Uterus (tissue), 4 donors: ENCODE measurements at places on chromosomes 5 and 9. TPM values are rescaled to one million over a fixed set of nuclear protein-coding genes. Genes with fewer than 3 reads are reported as not detected.

The STKLD1 gene
- 0.88 TPM for total RNA-seq

GRCh38 chr5:107464876-107465275, 205.9 kb downstream of the EFNA5 start:
- no peaks in the 10 kb centered on the region for H3K36me3 ChIP-seq
- no peak overlapping the region for H3K27ac ChIP-seq
- DNase-seq, result no peak
- no peaks in the 10 kb centered on the region for H3K4me1 ChIP-seq
- no peaks in the 10 kb centered on the region for H3K27me3 ChIP-seq
- no peak overlapping the region for H3K4me3 ChIP-seq

The RRAGA gene
- total RNA-seq, result 76.4 TPM

GRCh38 chr5:61429906-61430305, 97.8 kb downstream of the ZSWIM6 start:
- H3K27ac ChIP-seq, result no peak overlapping the region
- no peaks in the 10 kb centered on the region for H3K27me3 ChIP-seq
- no peaks in the 10 kb centered on the region for H3K36me3 ChIP-seq
- H3K4me1 ChIP-seq, result no peaks in the 10 kb centered on the region

GRCh38 chr9:3585606-3586005, 59.8 kb upstream of the RFX3 start:
- no peak overlapping the region for H3K27ac ChIP-seq
- DNase-seq, result no peak
- H3K27me3 ChIP-seq, result no peaks in the 10 kb centered on the region
- H3K36me3 ChIP-seq, result no peaks in the 10 kb centered on the region

GRCh38 chr9:31839273-31839672, 545.2 kb upstream of the ACO1 start:
- H3K27ac ChIP-seq, result no peak overlapping the region
- no peaks in the 10 kb centered on the region for H3K27me3 ChIP-seq
- no peaks in the 10 kb centered on the region for H3K4me1 ChIP-seq
- DNase-seq, result no peak
- H3K4me3 ChIP-seq, result no peak overlapping the region
- no peaks in the 10 kb centered on the region for H3K36me3 ChIP-seq

- no peak overlapping the region for H3K27ac ChIP-seq
- H3K4me1 ChIP-seq, result no peaks in the 10 kb centered on the region
- DNase-seq, result peak; percentile 58
- no peaks in the 10 kb centered on the region for H3K36me3 ChIP-seq
Measured at GRCh38 chr5:170100066-170100943, 5.4 kb upstream of the FOXI1 start.

DNA sequence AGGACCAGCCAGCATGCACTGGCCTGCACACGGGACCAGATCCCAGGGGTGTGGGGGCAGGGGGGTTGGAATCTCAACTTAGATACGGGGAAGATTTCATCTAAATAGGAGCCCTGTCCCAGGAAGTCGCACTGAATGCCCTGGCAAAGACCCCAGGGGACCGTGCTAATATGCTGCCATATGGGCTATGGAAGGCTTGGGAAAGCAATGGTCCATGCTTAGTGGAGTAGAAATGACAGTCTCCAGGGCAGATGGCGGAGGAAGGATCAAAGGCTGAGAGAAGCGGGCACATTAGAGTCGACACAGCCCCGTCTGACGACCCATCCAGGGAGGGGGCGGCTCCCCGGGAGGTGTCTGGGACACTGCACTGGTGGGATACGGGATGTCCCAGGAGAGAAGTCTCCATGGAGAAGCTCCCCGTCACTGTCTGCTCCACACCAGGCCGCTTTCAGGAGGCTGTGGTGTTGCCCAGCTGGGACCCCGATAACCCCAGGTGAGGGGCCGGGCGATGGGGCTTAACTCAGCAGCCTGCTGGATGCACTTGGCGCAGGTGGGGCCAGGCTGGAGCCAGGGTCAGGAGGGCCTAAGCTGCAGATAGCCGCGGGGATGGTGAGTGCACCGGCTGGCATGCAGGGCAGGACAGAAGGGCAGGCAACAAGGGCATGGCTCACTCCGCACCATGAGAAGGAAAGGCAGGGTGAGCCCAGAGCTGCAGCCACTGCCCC, 377.7 kb upstream of the IRX1 start:
- no peak overlapping the region for H3K27ac ChIP-seq
- no peaks in the 10 kb centered on the region for H3K4me1 ChIP-seq
- no peaks in the 10 kb centered on the region for H3K27me3 ChIP-seq
- no peak overlapping the region for H3K4me3 ChIP-seq
- DNase-seq, result no peak

GRCh38 chr5:134714120-134714519, 24.2 kb upstream of the CAMLG start:
- no peaks in the 10 kb centered on the region for H3K4me1 ChIP-seq
- no peaks in the 10 kb centered on the region for H3K36me3 ChIP-seq
- no peak overlapping the region for H3K4me3 ChIP-seq
- no peaks in the 10 kb centered on the region for H3K27me3 ChIP-seq
- no peak for DNase-seq

DNA sequence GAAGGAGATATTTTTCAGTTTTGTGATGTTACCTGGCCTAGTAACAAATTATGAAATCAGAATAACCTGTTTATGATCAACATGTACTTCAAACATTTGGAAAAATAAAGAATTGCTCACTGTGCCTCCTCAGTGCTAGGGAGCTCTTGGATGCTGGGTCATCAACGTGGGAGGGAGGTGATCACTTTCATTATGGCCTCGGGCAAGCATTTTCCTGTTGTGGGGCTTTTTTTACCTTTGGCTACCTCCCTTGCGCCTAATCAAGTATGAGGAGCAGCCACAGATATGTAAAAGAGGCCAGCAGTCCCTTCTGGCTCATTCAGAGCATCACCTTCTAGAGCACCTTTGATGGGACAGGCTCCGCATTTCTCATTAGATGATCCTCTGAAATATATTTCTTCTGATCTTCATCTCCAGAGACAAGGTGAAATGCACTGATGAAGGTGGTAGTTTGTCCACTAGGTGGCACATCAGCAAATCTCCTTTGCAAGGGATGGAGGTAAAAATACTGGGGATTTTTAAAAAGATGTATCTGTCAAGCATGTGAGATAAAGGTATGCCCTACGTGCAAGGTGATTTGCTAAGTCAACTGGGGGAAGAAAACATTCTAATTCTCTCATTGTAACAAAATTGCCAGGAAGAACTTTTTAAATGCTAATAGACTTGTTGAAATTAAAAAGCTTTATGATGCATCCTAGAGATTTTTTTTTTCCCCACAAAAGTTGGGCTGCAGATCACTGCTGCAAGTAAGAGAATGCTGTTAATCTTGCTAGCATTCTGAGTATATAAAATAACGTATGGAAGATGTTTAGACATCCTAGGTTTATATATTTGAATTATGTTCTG, 218.2 kb downstream of the MAST4 start:
- H3K36me3 ChIP-seq, result no peaks in the 10 kb centered on the region
- peak overlapping the region; percentile 58 for H3K27ac ChIP-seq
- H3K4me1 ChIP-seq, result no peaks in the 10 kb centered on the region
- H3K4me3 ChIP-seq, result no peak overlapping the region

The PDE8B gene
- total RNA-seq, result 13.0 TPM

DNA sequence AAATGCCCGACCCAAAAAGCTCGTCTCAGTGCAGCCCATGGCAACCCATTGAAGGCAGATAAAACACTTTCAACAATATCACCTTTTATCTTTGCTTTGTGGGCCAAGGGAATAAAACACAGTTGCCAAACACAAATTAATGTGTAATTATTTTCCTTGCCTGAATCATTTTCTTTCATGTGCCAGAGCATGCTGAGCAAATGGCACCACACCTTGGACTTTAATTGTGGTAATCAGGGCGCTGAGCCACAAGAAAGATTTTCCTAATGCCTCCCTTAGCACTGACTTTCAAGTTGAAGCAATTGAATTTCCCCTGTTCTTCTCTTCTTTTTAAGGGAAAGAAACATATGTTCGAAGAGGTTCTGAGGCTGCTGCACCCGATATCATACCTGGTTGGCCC, 297.1 kb upstream of the MSX2 start:
- DNase-seq, result no peak
- no peaks in the 10 kb centered on the region for H3K36me3 ChIP-seq
- H3K27me3 ChIP-seq, result no peaks in the 10 kb centered on the region
- H3K4me1 ChIP-seq, result no peaks in the 10 kb centered on the region
- no peak overlapping the region for H3K4me3 ChIP-seq

DNA sequence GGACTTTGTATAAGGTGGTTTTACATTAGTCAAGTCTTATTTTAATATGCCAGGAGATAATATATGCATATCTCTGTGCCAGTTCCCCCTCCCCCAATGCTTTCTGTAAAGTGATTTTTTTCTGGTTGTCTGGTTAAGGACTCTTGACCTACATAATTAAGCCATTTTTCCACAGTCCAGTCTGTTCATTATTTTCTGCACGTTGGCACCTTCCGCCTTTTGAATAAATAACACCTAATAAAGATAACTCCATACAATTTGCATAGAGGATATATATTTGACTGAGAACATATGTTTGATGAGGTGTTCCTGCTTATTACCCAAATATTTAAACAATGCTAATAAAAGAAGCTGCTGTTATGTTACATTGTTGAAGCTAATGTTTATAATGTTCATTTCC, 320.9 kb downstream of the DMAC1 start:
- no peaks in the 10 kb centered on the region for H3K36me3 ChIP-seq
- no peak overlapping the region for H3K4me3 ChIP-seq
- no peaks in the 10 kb centered on the region for H3K4me1 ChIP-seq

The SYNPO gene
- total RNA-seq, result 11.5 TPM
